ENCODE measurements at places on chromosomes 11 and 22.

DNA sequence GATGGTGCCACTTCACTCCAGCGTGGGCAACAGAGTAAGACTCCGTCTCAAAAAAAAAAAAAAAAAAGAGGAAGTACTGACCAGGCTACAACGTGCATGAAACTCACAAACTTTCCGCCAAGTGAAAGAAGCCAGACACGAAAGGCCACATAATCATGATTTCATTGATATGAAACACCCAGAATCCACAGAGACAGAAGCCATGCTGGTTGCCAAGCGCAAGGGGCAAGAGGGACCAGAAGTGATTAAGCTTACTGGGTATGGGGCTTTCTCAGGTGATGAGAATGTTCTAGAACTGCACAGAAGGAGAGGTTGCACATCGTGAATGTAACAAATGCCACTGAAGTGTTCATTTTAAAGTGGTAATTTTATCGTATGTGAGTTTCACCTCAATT, 60.9 kb downstream of the CELSR1 start:
- no peak for DNase-seq

DNA sequence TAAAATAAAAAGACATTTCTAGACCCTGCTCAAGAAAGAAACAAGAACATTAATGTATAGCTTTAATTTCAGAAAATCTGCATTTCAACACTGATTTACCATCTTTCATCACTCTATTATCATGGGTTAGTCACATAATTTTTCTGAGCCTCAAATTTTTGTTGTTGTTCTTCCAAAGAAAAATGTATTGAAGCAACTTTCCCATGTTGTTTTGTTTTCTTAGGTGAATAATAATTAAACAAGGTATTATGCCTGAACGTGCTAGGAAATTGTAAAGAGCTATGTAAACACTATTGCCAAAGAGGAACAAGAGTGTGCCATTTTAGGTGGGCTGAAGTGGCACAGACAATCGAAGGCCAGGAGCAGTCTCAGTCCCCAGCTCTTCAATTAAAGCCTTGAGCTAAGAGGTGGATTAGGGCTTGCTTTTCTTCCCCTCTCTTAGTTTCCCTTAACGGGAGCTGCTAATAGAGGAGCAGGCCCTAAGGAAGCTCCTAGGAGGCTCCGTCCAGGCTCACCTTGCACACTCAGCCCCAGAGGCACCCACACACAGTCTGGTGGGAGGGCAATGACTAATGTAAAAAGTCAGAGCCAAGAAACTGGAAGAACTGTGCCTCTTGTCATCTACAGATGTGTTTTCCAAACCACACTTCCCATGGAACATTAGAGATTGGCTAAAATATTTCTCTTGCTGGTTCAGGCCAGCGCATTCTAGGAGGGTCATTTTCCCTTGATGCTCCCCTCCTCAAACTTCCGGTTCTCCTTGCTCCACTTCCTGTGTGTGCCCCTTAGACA, 8.8 kb upstream of the UBASH3B start:
- DNase-seq: no peak

DNA sequence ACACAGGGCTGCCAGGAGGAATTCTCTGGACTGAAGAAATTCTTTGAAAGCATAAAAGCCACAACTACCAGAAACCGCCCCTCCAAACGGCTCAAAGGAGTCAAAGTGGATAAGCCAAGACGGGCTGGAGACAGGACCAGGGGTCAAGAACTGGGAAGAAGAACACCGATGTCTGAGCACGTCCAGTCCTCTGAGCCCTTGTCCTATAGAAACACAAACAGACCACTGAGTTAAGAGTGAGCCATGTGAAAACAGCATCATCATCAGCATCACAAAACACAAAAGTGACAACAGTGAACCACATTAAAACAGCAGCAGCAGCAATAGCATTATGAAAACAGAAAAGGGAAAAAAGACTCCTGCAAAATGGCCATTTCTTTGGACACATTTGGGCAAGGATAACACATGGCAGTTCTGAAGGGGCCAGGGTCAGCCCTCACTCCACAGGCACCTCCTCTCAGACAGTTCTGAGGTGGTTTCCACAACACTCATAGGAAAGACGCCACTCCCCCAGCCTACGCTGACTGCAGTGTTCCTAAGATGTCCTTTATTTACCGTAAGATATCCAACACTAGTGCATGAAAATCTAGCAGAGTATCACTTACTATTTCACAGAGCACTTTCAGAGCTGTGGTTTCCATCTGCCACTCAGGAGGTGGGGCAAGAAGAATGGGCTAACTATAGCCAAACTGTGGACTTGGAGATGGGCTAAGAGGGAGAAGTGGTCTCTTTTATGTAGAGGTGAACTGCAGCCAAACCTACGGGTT, 28.6 kb upstream of the YPEL1 start:
- no peak for DNase-seq

DNA sequence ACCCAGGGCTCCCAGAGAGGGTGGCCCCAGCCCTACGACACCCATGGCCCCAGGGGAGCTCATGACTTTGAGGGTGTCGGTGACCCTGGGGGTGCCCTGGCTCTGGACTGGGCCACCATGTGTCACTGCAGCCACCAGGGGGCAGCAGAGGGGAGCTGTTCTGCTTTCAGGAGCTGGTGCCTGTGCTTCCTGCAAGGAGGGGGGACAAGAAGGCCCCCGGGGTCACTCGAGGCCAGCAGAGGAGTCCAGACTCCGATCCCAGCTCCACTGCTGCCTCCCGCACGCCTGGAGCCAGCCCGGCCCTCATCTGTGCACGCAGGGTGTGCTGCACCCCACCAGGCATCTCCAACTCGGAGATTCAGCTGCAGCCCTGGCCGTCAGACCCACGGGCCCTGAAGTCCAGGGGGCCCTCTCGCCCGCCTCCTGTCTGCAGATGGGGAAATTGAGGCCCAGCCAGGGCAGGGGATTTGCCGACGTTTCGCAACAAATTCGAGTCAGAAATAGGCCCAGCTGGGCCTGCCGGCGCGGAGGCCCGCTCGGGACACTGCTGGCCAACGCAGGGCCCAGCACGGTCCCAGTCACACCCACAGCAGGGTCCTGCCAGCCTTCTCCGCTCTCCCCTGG, 29.5 kb upstream of the WNT7B start:
- DNase-seq: peak; percentile 92

GRCh38 chr11:9264316-9265210, 587 bp downstream of the DENND5A start:
- peak; percentile 71 for DNase-seq

DNA sequence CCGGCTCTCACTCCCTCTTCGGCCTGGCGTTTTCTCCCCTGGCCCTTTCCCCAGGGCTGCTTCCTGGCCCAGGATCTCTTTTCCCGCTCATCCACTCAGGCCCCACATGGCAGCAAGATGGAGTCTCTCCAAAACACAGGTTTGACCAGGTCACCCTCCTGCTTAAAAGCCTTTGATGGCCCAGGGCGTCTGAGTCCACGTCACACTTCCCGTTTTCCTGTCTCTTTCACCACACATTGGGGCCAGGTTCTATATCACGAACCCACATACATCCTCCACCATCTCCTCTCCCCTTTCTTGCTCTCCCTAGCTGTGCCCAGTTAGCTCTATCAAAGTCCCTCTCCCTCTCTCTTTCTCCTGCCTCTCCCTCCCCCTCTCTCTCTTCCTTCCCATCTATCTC, 7.8 kb upstream of the LRRC32 start:
- DNase-seq: no peak

DNA sequence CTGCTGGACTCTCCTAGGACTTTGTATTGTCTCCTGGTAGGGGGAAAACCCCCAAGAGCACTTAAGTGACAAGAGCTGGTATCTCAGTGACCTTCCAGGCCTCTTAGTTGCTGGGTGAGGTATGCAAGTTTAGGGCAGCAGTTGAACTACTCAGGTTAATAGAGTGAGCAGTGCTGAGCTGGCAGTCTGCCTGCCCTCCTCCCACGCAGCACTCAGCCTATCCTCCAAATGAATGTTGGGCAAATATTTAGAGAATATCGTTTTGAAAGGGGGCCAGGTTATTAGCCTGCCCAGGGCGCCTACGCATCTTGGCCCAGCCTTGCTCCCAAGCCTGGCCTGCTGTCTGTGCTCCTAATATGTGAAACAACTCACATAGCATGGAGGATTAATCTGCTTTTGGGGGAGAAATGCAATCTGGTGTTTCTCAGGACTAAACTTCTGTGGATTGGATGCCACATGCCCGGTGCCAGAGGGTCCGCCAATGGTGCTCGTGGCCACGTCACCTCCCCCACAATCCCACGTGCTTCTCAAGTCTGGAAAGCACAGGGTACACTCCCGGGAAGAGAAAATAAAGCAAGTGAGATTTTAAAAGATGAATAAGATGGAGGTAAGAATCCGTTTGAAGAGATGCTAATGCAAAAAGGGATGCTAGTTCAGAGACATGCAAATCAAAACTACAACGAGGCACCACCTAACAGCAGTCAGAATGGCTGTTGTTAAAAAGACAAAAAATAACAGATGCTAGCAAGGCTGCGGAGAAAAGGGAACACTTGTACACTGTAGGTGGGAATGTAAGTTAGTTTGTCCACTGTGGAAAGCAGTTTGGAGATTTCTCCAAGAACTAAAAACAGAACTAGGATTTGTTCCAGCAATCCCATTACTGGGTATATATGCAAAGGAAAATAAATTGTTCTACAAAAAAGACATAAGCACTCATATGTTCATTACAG, 67.7 kb downstream of the SPON1 start:
- DNase-seq: no peak

GRCh38 chr11:46343520-46343919, 3.7 kb upstream of the DGKZ start:
- no peak for DNase-seq

GRCh38 chr11:76656571-76657081, 13.9 kb downstream of the LRRC32 start:
- no peak for DNase-seq

DNA sequence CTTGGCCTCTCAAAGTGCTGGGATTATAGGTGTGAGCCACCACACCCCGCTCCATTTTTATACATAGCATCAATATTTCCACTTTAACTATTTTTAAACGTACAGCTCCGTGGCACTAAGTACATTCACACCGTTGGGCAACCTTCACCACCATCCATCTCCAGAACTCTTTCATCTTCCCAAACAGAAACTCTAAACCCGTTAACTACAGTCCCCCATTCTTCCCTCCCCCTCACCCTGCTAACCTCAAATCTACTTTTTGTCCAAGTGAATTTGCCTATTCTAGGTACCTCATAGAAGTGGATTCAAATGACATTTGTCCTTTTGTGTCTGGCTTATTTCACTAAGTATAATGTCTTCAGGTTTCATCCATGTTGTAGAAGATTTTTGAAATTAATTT, 3.4 kb downstream of the IGLL1 start:
- DNase-seq: peak; percentile 79

DNA sequence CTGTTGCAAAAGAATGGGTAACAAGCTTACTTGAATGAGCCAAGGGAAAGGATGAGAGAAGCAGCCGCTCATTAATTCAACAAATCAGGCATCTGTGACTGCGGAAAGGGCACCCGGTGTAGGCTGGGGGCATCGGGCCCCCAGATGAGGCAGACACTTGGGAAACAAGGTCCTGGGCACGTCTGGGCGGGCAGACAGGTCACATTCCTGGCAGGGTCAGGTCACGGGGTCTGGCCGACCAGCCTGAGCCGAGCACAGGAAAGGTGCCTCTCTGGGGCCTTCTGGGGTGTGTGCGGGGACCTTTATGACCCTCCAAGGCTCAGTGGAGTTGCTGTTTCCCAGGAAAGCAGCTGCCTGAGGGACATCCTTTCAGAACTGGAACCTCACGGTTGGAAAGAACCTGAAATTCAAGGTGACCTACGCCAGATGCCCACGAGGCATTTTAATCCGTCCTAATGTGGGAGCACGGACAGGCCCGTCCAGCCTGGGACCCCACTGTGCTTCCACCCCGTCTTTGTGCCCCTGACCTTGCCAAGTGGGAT, 57.1 kb downstream of the ST14 start:
- DNase-seq: no peak

Data from Karpas-422 (cell line).